ENCODE measurements at places on chromosomes 3 and 15.

- DNase-seq: no peak
These were observed 246.1 kb downstream of the ADAMTS17 start for GRCh38 chr15:100095541-100096247.

DNA sequence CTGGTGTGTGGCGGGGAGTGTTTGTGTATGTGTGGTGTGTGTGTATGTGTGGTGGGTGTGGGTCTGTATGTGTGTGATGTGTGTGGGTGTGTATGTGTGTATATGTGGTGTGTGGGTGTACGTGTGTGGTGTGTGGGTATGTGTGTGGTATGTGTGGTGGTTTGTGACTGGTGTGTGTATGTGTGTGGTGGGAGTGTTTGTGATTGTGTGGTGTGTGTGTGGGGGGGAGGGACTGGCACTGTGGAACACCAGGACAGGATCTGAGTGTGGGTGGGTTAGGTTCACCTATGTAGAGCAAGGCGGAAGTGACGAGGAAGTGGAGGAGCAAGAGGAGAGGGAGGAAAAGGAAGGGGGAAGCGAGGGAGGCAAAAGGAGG is 510.8 kb downstream of the SHQ1 start:
- no peak for DNase-seq

DNA sequence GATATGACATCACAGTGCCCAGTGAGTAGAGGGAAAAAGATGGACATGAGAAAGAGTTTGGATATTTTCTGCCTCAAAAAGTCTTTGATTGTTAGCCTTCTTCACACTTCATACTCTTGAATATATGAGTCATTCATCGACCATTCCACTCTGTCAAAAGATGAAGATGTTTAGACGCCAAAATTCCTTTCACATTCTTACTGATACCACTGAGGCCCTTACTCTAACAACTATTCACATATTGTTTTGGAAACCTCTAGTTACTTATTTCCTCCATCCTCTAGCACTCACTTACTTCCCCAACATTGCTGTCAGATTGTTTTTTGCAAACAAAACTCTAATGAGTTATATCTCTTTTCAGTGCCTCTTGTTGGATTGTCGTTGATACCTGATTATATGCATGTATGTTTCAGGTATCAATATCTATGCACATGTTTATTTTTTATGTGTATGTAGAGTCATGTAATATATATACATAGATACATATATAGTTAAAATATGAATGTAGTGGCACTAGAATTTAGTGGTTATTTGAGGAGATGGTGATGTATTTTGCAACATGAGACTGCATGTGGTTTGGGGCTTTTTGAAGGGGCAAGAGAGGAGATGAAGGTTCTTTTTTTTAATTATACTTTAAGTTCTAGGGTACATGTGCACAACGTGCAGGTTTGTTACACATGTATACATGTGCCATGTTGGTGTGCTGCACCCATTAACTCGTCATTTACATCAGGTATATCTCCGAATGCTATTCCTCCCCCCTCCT is 40.0 kb upstream of the OR5H6 start:
- no peak for DNase-seq

- no peak for DNase-seq
These were observed 887.4 kb upstream of the ROBO1 start for GRCh38 chr3:80655216-80655615.

GRCh38 chr3:112651071-112651470 is 10.1 kb upstream of the CCDC80 start:
- DNase-seq: no peak

DNA sequence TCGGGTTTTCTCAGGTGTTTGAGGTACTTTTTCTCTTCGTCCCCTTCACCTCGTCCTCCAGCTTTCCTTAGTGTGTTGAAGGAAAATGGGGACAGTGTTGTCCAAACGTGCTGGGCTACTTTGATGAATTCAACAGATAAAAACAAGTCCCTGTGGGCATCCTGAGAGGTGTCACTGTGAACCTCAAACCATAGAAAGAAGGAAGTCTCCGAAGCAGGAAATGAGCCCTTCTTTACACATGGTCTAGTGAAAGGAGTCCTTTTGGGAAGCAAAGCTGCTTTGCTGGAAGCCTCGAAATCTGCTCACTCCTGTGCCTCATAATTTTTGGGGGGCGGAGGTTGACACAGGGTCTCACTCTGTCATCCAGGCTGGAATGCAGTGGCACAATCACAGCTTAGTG is 10.6 kb downstream of the IL17RB start:
- no peak for DNase-seq

GRCh38 chr3:133840767-133841166 is 35.2 kb downstream of the SRPRB start:
- no peak for DNase-seq

DNA sequence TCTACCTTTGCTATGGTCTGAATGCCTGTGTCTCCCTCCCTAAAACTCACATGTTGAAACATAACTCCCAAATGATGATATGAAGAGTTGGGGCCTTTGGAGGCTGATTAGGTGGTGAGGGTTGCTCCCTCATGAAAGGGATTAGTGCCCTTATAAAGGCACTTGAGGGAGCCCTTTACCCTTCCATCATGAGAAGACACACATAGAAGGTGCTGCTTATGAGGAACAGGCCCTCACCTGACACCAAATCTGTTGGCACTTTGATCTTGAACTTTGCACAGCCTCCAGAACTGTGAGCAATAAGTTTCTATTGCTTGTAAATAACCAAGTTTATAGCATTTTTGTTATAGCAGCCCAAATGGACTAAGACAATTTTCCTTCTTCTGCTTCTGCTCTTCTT is 76.2 kb upstream of the ADAMTS9 start:
- DNase-seq: no peak

DNA sequence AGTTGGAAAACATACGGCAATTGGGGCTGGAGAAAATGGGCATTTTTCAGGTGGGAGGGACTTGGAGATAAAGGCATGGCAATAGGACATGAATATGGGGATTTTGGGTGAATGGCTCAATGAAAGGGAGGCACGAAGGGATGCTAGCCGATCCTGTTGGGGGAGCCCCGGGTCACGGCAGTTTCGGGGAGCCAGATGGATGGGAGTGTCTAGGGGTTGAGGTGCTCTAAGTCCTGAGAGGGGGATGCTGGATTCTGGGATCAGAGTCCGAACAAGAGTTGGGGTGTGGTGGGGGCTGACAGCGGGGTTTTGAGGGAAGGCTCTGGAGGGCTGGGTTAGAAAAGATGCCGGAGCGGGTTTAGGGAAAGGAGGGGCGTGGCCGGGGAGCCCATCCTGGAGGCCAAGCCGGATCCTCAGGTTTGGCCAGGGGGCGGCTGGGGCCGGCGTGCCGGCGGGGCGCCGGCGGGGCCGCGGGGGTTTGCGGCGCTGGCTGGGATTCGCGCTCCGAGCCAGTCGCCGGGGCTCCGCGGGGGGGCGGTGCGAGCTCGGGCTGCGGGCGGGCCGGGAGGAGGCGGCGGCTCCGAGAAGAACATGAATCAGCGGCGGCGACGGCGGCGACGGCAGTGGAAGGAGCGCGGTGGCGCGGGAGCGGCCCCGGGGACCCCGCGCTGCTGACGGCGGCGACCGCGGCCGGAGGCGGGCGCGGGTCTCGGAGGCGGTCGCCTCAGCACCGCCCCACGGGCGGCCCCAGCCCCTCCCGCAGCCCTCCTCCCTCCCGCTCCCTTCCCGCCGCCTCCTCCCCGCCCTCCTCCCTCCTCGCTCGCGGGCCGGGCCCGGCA is at the start of gene TYRO3:
Gene TYRO3, plus strand, starts transcription at position 813 of the 839 bp plus-strand sequence. CDS start 46 bp downstream, outside the sequence.
- no peak for DNase-seq

DNA sequence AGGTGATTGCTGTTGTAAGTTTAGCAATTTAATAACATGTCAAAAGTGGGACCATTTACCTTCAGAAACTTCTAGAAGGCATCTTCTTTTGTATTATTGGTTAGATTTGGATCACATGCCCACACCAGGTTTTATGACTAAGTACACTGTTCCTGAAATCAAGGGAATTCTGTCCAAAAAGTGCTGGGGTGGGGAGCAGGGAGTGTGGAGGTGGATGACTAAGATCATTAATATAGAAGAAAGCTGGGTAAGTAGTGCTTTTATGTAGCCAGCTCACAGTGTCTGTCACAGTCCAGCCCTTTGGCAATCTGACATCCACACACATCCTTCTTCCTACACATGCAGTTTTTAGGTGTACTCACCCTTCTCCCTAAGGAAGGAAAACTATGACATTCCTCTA is 120.0 kb downstream of the TMCO5A start:
- no peak for DNase-seq

GRCh38 chr15:71627188-71627587 is 183.2 kb upstream of the NR2E3 start:
- no peak for DNase-seq

- no peak for DNase-seq
These were observed 15.4 kb downstream of the PLSCR1 start for GRCh38 chr3:146529021-146529420.

- DNase-seq: peak; percentile 72
These were observed at the start of gene FRMD5 for GRCh38 chr15:44195151-44195740. TSS of gene FRMD5 (minus strand) at chr15:44195271.

DNA sequence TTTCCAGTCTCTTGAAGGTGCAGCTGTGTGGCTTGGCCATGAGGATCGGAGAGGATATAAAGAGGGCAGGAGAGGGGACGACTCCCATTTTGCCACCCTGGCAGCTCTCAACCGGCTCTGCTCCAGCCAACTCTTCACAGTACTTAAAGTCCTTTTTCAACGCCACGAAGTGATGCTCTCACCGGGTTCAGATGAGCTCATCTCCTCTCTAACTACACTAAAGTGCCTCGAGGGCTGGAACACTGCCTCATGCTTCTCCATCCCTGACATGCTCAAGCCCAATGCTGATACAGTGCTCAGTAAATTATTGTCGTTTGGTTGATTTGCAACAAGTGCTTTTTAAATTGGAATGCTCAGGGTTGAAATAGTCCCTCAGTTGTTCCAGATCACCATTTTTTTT is 97.8 kb downstream of the GTPBP8 start:
- DNase-seq: no peak

DNA sequence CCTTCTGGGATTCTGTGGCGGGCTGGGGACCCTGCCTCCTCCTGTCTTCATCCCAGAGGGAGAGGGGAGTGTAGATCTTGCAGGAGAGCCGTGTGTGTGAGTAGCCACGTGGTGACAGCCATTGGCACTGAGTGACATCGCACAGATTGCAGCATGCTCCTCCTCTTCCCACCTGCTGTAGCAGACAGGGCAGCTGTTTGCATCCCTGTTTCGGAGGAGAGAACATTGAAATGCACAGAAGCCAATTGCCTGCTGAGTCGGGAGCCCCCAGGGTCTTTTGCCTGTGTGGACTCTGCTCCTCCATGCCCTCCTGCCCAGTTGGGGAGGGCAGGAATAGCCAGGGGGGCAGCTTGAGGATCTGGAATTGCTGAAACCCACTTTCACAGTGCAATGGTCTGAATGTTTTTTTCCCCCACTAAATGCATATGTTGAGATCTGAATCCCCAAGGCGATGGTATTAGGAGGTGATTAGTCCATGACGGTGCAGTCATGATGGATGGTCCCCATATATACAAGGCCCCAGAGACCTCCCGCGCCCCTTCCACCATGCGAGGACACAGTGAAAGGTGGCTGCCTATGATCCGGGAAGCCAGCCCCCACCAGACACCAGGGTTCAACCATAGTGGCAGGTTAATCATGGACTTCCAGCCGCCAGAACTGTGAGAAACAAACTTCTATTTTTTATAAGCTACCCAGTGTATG is 66.8 kb downstream of the CHRNA7 start:
- DNase-seq: no peak

- DNase-seq: no peak
These were observed 13.4 kb downstream of the ADAM10 start for GRCh38 chr15:58736018-58736643.

GRCh38 chr3:72054976-72055375 is 270.0 kb upstream of the PROK2 start:
- DNase-seq: no peak

GRCh38 chr15:76200641-76201105 is 110.6 kb downstream of the ETFA start:
- DNase-seq: no peak

- DNase-seq: no peak
These were observed 392.1 kb downstream of the NLGN1 start for GRCh38 chr3:173789530-173790162.

DNA sequence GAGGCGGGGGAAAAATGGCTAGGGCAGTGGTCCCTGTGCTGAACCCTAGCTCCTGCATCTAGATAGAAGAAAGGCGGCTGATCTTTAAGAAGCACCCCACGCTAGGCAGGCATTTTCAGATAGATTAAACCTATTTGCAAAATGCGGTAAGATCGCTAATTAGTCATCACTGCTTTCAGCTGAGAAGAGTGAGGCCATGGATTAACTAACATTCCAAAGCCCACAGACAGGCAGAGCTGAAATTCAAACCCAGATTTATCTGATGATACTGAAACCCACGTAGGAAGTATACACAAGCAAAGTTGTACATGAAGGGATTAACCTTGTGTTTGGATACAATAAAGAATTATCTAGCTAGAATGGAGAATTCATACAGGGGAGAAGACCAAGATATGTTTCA is 4.8 kb downstream of the ADPGK start:
- DNase-seq: no peak

- DNase-seq: no peak
These were observed 34.8 kb downstream of the ATG7 start for GRCh38 chr3:11306817-11307589.

GRCh38 chr15:45635191-45635638 is 386 bp downstream of the SQOR start:
- no peak for DNase-seq

- no peak for DNase-seq
These were observed 119.5 kb downstream of the FRMD5 start for GRCh38 chr15:44075535-44075934.

DNA sequence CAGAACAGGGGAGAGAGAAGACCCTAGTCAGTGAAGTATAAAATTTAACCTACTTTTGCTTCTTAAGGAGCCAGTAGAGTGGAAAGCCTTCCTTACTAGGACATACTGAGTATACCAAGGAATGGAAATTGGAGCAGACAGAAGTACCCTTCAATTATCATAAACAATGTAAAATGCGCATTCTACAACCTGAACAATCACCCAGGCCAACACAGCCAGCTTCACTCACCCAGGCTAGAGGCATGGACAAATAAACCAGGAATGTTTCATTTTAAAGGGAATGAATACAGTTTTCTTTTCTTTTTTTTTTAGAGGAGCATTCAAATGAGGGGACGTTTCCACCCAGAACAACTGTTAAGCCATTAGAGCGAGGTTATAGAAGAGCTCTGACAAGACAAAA is 41.9 kb upstream of the PLXND1 start:
- DNase-seq: no peak

- no peak for DNase-seq
These were observed 6.7 kb upstream of the CCR1 start for GRCh38 chr3:46214751-46215352.

GRCh38 chr3:157190380-157190872 is 30.5 kb upstream of the CCNL1 start:
- no peak for DNase-seq

GRCh38 chr3:172176061-172176770 is 136.8 kb downstream of the FNDC3B start:
- no peak for DNase-seq

DNA sequence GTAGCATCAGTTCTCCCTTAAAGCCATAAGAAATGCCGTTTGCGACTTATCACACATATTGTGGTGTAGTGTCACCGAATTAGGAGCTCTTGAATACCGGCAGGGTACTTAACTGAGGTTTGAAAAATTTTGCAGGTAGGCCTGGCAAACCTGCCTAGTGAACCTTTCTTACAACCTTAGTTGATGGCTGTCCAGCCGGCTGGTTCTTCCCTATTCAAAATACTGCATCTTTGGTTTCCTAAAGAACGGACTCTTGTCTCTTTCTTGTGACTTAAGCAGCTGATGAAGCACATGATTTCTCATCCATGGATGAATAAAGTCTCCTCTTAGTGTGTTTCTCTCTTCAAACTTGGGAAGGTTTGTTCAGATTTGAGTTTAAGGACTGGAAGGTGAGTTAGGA is 1.5 kb downstream of the RAB7A start:
- no peak for DNase-seq

Measured in cerebellar nuclear complex (tissue), 1 donor.